ENCODE measurements at places on chromosomes 4 and X. TPM values are rescaled to one million over a fixed set of nuclear protein-coding genes. Genes with fewer than 3 reads are reported as not detected.

The G6PD gene
- 122 TPM for total RNA-seq

The EREG gene
- not detected for total RNA-seq

The DCAF12L2 gene
- 0.51 TPM for total RNA-seq

The SCD5 gene
- total RNA-seq, result 31.9 TPM

The MAPK10 gene
- 92.6 TPM for total RNA-seq

The RGN gene
- 2.7 TPM for total RNA-seq

The CRMP1 gene
- total RNA-seq, result 947 TPM

The CLDN22 gene
- total RNA-seq, result not detected

The SPRY1 gene
- 17.2 TPM for total RNA-seq

The NPFFR2 gene
- not detected for total RNA-seq

The DRP2 gene
- total RNA-seq, result 0.51 TPM

The PCYT1B gene
- 19.5 TPM for total RNA-seq

The ADGRG4 gene
- not detected for total RNA-seq
